ENCODE measurements at places on chromosomes 1 and 21.

- DNase-seq: no peak
Measured at GRCh38 chr21:39947031-39947430, 79.8 kb downstream of the PCP4 start.

- no peak for DNase-seq
Measured at GRCh38 chr1:150881331-150882070, 5.1 kb upstream of the ARNT start.

- DNase-seq: no peak
Measured at GRCh38 chr21:37982496-37983318, 66.5 kb upstream of the KCNJ6 start.

GRCh38 chr1:152479792-152480595 is 30.6 kb upstream of the LCE5A start:
- no peak for DNase-seq

GRCh38 chr21:40641042-40641441 is 205.9 kb downstream of the DSCAM start:
- no peak for DNase-seq

GRCh38 chr1:54854381-54855020 is 32.5 kb downstream of the DHCR24 start:
- no peak for DNase-seq
